ENCODE measurements at places on chromosomes 2 and 18. TPM values are rescaled to one million over a fixed set of nuclear protein-coding genes. Genes with fewer than 3 reads are reported as not detected.

GRCh38 chr2:220318508-220318907 lies 691.1 kb downstream of the SLC4A3 start:
- no peak for DNase-seq

GRCh38 chr18:77049938-77050337 lies 82.6 kb downstream of the MBP start:
- DNase-seq: no peak

- no peak for DNase-seq
These were observed 20.1 kb downstream of the ARL4C start for GRCh38 chr2:234476766-234477165.

DNA sequence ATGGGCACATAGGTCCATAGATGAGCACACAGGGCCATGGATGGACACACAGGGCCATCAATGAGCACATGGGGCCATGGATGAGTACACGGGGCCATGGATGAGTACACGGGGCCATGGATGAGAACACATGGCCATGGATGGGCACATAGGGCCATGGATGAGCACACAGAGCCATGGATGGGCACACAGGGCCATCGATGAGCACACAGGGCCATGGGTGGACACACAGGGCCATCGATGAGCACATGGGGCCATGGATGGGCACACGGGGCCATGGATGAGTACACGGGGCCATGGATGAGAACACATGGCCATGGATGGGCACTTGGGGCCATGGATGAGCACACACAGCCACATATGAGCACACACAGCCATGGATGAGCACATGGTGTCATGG lies 192.6 kb upstream of the HDAC4 start:
- DNase-seq: no peak

DNA sequence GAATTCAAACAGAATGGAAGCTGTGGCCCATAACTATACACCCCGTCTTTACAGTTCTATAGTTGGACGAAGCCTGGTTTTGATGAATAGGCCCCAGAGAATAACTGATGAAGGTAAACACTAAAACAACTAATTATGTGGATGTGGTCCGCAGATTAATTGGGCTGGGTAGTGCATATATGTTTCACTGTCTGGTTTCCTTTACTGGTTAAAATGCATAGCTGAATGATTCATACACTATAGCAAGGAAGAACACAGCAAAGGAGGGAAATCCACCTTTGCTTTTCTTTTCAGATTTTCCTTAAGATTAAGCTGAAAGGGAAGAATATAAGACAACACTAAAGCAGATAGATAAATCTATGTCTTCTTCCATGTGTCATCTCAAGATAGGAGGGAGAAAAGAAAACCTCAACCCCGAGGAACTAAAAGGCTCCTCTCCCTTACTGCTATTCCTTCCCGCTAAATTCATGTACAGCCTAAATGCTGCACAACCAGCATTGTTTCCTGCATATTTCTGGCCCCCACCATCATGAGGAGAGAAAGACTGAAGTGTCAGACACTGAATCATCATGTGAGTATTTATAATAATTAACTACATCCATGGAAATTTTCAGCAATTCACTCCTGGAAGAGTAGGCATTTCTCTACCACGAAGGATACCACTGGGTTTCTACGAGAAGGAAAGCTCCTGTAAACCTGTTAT lies 297.1 kb upstream of the CCDC68 start:
- DNase-seq: no peak

GRCh38 chr2:95320986-95321767 lies 24.0 kb downstream of the KCNIP3 start:
- no peak for DNase-seq

- no peak for DNase-seq
These were observed 24.1 kb downstream of the CELF4 start for GRCh38 chr18:37541517-37541916.

- DNase-seq: no peak
These were observed 103.6 kb downstream of the LRRTM4 start for GRCh38 chr2:77418537-77418936.

DNA sequence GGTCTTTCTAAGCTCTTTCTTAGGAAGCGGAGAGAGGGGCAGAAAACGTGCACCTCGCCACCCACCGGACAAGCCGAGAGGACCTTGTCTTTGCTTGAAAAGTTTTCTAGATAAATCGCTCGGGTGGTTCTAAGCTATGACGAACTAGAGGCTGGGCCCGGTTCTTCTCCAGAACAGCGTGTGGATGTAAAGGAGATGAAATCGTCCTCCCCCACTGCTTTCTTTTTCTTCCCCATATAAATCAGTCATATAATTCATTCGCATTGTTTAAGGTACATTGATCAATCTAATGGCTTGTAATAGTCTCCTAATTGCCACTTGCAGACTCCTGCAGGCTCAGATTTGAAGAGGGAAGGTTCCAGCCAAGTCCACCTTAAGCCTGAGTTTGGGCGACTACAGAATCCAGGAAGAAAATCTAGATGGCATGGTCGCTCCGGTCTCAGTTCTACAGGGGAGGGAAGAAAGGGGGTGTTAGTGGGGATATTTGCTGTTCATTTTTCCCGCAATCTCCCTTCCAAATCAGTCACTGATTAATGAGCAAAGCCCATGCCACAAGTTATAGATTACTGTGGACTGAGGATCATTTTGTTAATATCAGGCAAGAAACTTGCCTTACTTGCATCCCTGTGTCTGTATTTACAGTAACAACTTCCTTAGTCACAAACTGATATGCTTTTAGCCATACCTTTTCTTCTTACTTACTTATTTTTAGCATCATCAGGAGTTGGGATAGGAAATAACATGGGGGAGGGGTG lies 5.6 kb upstream of the SP9 start:
- DNase-seq: no peak

DNA sequence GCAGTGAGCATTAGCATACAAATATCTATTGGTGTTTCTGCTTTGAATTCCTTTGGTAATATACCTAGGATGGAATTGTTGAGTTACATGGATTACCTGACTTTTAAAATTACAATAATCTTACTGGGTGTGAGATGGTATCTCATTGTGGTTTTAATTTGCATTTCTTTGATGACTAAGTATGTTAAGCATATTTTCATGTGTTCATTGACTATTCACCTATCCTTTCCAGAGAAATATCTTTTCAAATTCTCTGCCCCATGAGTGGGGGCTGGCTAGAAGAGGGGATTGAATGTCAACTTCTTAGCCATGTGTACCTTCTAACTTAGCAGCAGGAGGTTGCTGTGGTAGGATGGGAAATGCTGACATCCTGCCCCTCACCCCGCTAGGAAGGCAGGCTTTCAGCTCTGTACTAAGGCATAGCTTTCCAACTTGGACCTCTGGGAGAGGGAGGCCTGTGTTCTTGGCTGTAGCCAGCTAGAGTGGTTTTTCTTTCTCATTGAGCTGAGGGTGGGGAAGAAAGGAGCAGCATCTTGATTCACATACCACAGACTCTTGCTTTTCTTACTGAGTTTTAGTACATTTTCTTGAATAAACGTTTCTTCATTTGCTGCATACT lies 63.3 kb upstream of the TTC27 start:
- no peak for DNase-seq

DNA sequence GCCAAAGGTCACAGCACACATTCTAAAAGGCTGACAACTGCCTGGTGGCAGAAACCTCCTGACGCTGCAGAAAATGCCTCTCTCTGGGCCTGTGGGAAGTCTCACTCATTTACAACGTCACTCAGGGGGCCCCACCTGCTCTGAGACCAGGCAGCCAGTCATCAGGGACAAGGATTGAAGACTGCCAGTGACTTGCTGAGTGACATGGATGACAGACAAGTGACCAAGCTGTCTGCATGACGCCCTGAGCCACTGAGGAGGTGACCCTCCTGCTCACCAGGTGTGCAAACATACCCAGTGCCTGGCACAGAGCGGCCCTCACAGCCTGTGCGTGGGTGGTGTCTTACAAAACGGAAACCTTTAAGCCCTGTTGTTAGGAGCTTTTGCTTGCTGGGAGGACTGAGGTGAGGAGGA lies 392.4 kb downstream of the TNS1 start:
- no peak for DNase-seq

DNA sequence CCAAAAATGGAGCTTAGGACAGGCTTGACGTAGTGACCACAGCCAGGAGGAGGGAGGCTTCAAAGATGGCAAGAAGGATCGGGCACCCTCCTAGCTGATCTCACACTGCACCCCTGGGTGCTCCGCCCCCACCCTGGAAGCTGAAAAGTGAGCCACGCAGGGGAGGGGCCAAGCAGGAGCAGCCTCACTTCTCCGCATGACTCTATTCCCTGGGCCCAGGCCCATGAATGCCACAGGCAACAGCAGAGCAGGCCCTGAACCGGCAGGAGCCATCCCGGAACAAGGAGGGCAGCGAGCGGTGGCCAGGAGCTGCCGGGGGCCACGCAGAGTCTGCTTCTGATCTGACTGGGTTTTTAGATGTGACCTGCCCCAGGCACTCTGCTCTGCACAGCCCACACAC lies 30.0 kb downstream of the BIN1 start:
- no peak for DNase-seq

DNA sequence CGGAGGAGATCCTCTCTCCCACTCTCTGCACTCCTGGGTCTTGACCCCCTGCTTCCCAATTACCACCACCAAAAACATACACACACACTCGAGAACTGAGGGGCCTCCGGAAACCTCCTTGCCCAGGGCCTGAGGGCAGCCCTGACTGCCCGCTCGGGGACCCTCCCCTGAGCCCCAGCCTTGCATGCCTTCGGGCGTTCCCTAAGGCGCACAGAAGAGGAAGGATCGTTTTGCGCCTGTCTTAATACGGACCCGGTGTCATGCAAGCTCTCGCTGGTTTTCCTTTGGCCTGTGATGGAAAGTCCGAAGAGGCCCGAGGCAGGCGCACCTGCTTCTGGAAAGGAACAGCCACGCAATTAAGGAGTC lies 19.8 kb downstream of the POU3F3 start:
- no peak for DNase-seq

- no peak for DNase-seq
These were observed 121.0 kb upstream of the HAAO start for GRCh38 chr2:42913280-42913878.

DNA sequence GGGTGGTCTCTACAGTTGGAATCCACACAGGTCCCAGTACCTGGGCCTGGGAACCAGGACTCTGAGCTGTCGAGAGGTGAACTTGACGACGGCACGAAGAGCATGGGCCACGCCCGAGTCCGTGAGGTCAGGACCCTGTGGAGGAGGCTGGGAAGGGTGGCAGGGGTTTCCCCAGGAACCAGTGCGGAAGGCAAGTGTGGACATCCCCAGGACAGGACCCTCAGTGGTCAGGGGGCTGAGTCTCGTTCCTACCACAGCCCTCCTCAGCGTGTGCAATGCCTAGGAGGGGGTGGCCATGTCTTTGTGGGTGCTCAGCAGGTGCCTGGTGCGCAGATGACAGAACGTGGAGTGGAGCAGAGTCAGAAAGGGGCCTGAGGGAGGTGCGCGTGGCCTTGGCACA lies 335.6 kb upstream of the SALL3 start:
- DNase-seq: no peak

- no peak for DNase-seq
These were observed 129.1 kb downstream of the ARHGAP15 start for GRCh38 chr2:143258126-143258892.

- DNase-seq: no peak
These were observed 20.3 kb downstream of the KCNG2 start for GRCh38 chr18:79818036-79818435.

DNA sequence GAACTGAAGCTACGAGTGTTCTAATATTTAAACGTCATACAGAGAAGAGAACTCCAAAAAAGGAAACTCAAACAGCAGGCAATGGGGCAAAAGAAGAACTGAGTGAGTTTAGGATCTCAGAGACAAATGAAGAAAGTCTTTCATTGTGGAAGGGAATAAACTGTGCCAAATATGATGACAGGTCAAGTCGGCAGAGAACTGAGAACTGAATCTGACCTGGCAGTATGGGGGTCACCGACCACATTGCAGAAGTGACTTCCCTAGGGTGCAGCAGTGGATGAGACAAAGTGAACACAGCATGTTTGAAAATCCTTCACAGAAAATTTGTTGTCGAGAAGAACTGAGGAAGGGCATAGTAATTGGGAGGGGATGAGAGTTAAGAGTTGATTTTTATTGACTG lies 55.9 kb downstream of the TTC21B start:
- DNase-seq: no peak

DNA sequence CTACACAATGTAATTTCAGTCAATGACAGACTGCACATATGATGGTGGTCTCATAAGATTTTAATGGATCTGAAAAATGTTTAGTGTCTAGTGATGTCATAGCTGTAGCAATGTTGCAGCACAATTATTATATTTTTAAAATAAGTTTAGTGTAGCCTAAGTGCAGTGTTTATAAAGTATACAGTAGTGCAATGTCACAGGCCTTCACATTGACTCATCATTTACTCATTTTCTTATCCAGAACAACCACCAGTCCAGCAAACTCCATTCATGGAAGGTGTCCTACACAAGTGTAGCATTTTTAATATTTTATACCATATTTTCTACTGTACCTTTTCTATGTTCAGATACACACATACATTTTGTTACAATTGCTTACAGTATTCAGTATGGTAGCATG lies 663.1 kb downstream of the ERBB4 start:
- DNase-seq: no peak

DNA sequence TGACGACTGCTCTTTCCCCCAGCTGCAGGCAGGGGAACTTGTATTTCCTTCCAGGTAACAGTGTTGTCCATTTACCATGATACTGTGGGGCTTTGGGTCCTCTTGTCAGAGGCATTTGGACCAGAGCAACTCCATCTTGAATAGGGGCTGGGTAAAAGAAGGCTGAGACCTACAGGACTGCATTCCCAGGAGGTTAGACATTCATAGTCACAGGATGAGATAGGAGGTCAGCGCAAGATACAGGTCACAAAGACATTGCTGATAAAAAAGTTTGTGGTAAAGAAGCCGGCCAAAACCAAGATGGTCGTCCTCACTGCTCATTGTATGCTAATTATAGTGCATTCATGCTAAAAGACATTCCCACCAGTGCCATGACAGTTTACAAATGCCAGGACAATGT lies 249.5 kb downstream of the SLC4A3 start:
- no peak for DNase-seq

The SIX3 gene
- polyA plus RNA-seq: not detected

The VWC2L gene
- polyA plus RNA-seq: not detected

The BMP10 gene
- not detected for polyA plus RNA-seq

The C1QL2 gene
- polyA plus RNA-seq: 0.04 TPM

The ANO7 gene
- 1.2 TPM for polyA plus RNA-seq

The PIEZO2 gene
- polyA plus RNA-seq: 5.9 TPM

The CNTNAP5 gene
- polyA plus RNA-seq: 0.01 TPM

The CXCR1 gene
- polyA plus RNA-seq: 0.13 TPM
